Stimulated activated CD4-positive, alpha-beta T cell treated with anti-CD3 and anti-CD28 coated beads, Interleukin-1b, Interleukin-23, amount 100 ng/mL, for 1 hour (primary cell): ENCODE measurements at places on chromosomes 6 and 20.
A peak's percentile ranks its signal among the peaks of the same experiment; 100 is the strongest.

DNA sequence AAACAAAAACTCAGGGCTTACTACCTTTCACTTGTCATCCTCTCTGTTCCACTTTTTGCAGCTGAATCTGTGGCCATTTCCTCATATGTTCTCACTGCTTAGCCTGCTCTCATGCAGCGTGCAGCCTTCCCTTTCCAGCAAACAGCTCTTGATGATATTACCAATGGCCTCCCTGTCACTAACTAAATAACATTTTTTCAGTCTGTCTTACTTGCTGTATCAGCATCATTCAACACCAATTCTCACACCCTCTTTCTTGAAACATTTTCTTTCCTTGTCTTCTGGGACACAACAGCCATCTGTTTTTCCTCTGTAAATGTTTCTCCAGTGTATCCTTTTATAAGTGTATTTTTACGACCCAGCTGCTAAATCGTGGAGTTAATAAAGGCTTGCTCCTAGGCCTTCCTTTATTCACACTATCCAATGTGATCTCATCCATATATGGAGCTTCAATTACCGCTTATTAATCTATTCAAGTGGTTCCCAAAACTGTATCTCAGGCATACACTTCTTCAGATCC lies 523.6 kb upstream of the RNF217 start:
- no peak for DNase-seq

- peak; percentile 14 for DNase-seq
These were observed 12.2 kb downstream of the MYLK4 start for GRCh38 chr6:2738373-2738979.

DNA sequence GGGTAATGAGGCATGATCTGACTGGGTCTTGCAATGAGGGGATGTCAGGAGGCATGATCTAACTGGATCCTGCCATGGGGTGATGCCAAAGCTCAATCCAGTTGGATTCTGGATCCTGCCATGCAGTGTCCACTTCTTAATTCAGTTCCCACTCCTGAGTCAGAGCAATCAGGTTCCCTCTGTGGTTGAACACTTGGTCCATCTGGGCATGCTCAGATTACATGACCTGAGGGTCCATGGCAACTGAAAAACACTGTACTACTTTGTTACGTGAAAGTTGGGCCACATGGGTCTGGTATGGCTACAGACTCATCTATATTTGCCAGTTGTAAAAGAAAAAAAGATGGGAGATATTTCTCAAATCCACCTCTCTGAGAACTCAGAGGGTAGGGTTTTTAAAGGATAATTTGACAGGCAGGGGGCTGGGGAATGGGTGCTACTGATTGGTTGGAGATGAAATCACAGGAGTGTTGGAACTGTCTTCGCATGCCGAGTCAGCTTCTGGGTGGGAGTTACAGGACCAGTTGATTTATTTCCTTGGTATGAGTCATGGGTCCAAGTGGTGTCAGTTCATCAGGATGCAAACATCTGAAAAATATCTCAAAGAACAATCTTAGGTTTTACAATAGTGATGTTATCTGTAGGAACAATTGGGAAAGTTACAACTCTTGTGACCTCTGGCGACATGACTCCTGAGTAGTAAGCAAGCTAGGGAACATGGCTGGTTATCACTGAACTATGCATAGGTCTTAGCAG lies 21.6 kb downstream of the C6orf163 start:
- no peak for DNase-seq

- no peak for DNase-seq
These were observed 1.9 kb downstream of the CST9L start for GRCh38 chr20:23566199-23566932.

GRCh38 chr6:7841781-7842468 lies 68.7 kb downstream of the TXNDC5 start:
- no peak for DNase-seq

DNA sequence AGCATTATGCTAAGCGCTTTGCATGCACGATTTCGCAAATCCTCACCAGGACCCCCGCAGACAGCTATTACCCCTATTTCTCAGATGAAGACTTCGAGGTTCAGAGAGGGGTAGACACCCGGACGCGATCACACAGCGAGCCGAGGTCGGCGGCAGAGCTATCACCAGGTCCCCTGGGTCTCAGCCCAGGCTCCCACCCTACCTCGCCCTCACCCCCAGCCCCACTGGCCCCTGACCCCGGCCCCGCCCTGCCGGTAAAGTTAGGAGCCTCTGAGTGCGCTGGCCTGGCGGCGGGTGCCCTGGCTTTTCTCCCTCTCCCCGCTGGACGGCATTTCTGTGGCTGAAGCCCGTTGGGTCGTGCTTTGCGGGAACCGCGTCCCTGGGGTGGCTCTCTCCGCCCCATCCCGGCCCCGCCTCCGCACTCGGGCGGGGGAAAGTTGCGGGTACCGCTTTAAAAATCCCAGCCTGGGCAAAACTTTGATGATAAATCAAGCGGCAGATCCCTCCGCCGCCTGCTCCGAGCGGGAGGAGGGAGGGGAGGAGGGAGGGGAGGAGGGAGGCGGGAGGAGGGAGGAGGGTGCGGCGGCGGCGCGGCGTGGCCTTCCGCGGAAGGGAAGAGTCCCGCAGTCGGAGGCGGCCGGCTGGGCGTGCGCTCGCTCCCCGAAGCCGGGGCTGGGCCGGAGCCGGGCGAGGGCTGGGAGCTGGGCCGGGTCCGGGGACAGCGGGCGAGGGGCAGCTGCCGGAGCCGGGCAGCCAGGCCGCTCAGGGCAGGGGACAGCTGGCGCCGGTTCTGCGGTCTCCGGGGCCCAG lies at the start of gene VSTM2L:
VSTM2L (plus strand) TSS at position 624 of the 810 bp plus-strand sequence. CDS start 224 bp downstream, outside the sequence.
- no peak for DNase-seq

GRCh38 chr6:158284007-158284875 lies 28.0 kb upstream of the TULP4 start:
- no peak for DNase-seq

GRCh38 chr6:41153992-41154625 lies at the start of gene TREML1:
TREML1 (minus strand) TSS chr6:41154347; CDS start chr6:41154288, 59 bp downstream.
- DNase-seq, result no peak

DNA sequence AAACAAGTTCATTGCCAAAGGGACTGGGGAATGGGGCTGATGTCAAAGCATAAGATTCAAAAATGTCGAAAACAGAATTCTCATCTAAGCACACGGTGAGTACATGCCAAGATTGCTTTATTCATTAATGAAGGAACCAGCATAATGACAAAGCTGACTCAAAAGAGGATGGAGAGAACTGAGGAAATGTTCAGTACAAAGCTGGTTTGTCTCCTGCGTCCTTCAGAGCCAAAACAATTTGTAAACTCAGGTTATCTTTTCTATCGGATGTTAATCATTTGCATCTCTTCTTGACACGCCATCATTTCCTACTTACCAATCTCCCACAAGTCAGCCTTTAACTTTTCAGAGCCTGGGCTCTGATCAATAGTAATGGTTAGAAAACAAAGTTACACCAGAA lies 195.6 kb upstream of the PMEPA1 start:
- DNase-seq, result no peak

DNA sequence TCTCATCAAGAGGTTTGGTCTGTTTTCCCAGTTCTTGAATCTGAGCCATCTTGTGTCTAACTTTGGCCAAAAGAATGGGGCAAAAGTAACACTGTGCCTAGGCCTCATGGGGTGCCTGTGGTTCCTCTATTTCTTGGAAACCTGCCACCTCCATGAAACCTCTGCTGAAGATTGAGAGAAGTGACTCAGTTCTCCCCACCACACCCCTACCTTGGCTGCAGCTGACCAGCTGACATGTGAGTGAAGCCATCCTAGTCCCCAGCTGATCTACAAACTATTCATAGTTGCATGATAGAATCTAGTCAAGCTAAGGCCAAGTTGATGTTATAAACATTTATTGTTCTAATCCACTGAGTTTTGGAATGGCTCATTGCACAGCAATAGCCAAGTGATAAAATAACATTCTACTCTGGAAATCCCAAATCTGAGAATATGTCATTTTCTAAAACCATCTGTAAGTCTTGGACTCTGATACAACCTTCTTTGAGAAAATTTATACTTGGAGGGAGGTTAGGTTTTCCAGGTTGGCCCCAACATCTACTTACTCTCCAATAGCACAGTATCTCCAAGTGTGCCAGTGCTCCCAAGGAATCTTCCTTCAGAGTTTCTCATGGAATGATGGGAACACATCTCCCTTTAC lies 107.0 kb upstream of the SMLR1 start:
- DNase-seq, result no peak

- DNase-seq, result no peak
These were observed 1.6 kb downstream of the B4GALT5 start for GRCh38 chr20:49712118-49712517.

- DNase-seq, result no peak
These were observed 74.1 kb downstream of the TRMT11 start for GRCh38 chr6:126060400-126060799.

DNA sequence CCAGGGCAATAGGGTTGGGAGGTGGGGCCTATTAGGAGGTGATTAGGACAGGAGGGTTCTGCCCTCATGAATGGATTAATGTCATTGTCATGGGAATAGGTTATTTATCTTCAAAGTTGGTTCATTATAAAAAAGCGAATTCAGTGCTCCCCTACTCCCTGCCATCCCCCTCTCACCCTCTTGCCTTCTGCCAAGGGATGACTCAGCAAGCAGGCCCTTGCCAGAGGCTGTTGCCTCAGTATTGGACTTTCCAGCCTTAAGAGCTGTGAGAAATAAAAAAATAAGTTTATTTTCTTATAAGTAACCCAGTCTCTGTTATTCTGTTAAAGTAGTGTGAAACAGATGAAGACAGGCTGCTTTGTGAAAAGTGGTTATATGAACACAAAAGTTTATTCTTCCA lies 381.1 kb upstream of the ZFP64 start:
- no peak for DNase-seq

GRCh38 chr6:107740496-107741190 lies 83.5 kb downstream of the SCML4 start:
- no peak for DNase-seq

DNA sequence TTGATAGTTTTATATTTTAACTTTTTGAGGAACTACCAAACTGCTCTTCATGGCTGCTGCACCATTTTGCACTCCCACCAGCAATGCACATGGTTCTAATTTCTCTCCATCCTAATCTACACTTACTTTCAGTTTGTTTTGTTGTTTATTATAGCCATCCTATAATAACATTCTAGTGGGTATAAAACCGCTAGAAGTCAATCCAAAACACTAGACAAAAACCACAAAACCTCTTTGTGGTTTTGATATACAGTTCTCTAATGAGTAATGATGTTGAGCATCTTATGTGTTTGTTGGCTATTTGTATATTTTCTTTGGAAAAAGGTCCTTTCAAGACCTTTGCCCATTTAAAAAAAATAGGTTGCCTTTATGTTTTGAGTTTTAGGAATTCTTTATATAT lies 5.6 kb downstream of the RPP21 start:
- no peak for DNase-seq

GRCh38 chr20:40471261-40471629 lies 217.8 kb downstream of the MAFB start:
- no peak for DNase-seq

GRCh38 chr6:126267626-126268025 lies 72.3 kb upstream of the CENPW start:
- no peak for DNase-seq

- no peak for DNase-seq
These were observed 227.2 kb upstream of the ASCC3 start for GRCh38 chr6:101108286-101108685.

GRCh38 chr6:134105940-134106339 lies 53.5 kb upstream of the SLC2A12 start:
- DNase-seq, result no peak

GRCh38 chr6:40997234-40997957 lies 41.6 kb downstream of the UNC5CL start:
- no peak for DNase-seq

DNA sequence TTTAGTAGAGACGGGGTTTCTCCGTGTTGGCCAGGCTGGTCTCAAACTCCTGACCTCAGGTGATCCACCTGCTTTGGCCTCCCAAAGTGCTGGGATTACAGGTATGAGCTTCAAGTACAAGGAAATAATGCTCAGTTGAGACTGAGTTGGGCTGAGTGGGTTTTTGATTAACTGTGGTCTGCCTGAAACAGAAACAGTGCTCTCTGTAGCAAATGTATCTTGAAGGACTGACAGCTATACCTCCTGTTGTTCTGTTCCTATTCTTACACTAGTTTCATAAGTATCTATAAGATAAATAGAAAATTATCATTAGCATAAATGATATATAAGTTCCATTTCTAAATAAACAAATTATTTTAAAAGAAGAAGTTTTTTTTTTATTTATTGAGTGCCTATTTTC lies 142.8 kb upstream of the PTPRK start:
- no peak for DNase-seq

GRCh38 chr6:7219310-7219709 lies 93.7 kb downstream of the SSR1 start:
- DNase-seq, result no peak
